ENCODE measurements at places on chromosomes 12 and 14. TPM values are rescaled to one million over a fixed set of nuclear protein-coding genes. Genes with fewer than 3 reads are reported as not detected.

The LRRC10 gene
- polyA plus RNA-seq: not detected

The FLRT2 gene
- 10.2 TPM for polyA plus RNA-seq

The GYS2 gene
- not detected for polyA plus RNA-seq

DNA sequence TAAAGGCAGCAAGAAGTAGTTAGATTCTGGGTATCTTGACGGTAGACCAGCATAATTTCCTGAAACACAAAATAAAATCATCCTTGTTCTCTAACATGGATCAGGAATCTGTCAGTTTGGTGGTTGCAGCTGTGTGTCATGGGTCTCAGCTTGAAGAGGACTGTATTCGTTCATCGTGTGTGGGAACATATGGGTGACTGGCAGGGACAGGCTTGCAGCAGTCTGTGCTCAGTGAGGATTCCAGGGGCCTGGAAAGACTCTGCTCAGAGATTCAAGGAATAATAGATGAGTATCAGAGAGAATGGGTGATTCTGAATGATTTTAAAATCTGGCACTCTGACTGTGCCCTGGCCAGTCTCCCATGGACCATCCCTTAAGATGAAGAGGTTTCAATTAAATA is 421.6 kb downstream of the APAF1 start:
- H3K27ac ChIP-seq: no peak overlapping the region
- no peak for DNase-seq
- H3K27me3 ChIP-seq: no peaks in the 10 kb centered on the region
- no peak overlapping the region for H3K4me3 ChIP-seq
- no peaks in the 10 kb centered on the region for H3K4me1 ChIP-seq

GRCh38 chr14:77838831-77839511 is 39.1 kb downstream of the ADCK1 start:
- DNase-seq: no peak
- H3K36me3 ChIP-seq: no peaks in the 10 kb centered on the region
- H3K27me3 ChIP-seq: no peaks in the 10 kb centered on the region
- no peak overlapping the region for H3K4me3 ChIP-seq
- no peak overlapping the region for H3K27ac ChIP-seq

DNA sequence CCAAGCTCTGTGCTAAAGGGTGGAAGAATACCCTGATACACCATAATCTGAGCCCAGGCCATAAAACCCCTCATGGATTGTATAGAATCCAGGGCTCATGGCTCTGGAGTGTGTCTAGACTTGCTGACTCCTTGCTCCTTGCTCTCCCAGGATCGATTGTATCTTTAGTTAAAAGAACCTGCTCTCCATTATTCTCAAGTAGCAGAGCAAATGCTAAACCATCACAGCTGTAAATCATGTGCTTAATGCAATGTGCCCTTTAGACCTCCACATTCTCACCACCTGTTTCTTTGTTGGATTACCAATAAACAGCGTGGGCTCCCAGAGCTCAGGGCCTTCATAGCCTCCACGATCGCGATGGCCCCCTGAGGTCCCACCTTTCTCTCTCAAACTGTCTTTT is 411.6 kb upstream of the FBXO33 start:
- no peak overlapping the region for H3K4me3 ChIP-seq
- no peak overlapping the region for H3K27ac ChIP-seq
- no peaks in the 10 kb centered on the region for H3K4me1 ChIP-seq
- H3K36me3 ChIP-seq: no peaks in the 10 kb centered on the region
- no peaks in the 10 kb centered on the region for H3K27me3 ChIP-seq
- no peak for DNase-seq

DNA sequence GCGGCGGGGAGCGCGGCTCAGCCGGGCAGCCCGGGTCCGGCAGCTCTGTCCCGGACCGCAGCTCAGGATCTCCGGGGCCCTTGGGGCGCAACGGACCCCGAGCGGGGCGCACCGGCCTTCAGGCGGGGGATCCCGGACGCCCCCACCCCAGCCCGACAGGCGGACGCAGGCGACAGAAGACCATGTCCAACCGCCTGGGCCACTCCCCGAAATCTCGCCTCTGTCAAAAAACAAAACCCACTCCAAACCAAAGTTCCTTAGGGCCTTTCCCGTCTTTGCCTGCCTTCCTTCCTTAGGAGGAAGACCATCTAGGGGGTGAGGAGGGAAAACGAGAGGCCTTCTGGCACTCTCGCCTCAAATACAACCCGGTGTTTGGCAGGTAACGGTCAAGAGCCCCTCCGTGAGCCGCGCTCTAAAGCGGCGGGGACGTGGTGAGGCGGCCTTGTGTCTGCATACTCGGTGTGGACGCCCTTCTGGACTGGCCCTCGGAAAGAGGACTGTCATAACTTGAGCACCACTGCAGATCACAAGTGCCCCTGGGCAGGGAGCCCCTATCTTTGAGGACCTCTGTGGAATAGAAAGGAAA is 604 bp downstream of the HCFC2 start:
- no peaks in the 10 kb centered on the region for H3K27me3 ChIP-seq
- H3K4me3 ChIP-seq: peak overlapping the region; percentile 89
- peaks cover 2% of the 10 kb centered on the region for H3K4me1 ChIP-seq
- H3K36me3 ChIP-seq: peaks cover 7% of the 10 kb centered on the region

The ATN1 gene
- 59.8 TPM for polyA plus RNA-seq
